Stomach (tissue), 19 donors: ENCODE measurements at places on chromosomes 12 and 14.

- H3K4me1 ChIP-seq = no peaks in the 10 kb centered on the region
- no peak overlapping the region for H3K27ac ChIP-seq
- no peaks in the 10 kb centered on the region for H3K36me3 ChIP-seq
- DNase-seq = no peak
- no peak overlapping the region for H3K4me3 ChIP-seq
- no peaks in the 10 kb centered on the region for H3K27me3 ChIP-seq
These were observed 119.3 kb downstream of the LMNTD1 start for GRCh38 chr12:25433581-25434325.

DNA sequence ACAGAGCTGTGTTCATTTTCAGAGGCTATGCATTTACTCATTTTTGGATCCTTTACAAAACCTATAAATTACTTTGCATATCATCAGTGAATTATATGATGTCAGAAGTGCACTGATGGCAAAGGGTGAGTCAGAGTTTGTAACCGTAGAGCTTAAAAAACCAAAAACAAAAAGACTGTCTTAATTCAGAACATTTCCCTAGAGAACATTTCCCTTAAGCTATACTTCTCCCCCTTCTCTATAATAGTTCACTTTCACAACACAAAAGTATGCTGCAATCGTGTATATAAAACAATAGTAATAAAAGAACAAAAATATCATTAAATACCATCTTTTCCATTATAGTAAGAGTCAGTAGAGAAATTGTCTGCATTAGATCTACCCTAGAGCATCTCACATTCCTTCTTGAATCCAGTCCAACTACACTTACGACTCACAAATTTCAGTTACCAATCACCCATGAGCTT, 934.9 kb downstream of the LRFN5 start:
- H3K27me3 ChIP-seq = no peaks in the 10 kb centered on the region
- no peaks in the 10 kb centered on the region for H3K4me1 ChIP-seq
- no peak overlapping the region for H3K4me3 ChIP-seq
- no peak for DNase-seq
- no peaks in the 10 kb centered on the region for H3K36me3 ChIP-seq

DNA sequence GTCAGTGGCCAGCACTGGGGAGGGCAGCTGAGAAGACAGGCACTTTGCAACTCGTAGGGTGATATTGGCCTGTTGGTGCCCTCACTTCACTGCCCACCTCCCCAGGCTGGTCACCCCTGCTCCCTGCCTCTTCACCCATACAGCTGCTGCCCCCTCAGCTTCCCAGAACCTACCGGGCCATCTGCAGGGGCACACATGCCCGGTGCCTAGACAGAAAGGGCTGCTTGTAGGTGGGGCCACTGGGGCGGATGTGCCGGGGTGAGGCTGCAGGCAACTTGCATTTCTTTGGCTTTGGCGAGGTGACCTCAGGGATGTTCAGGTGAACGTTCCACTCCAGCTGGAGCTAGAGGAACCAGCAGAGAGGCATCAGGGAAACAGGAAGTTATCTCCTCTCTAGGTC, 17.2 kb downstream of the FAM186B start:
- H3K27me3 ChIP-seq = no peaks in the 10 kb centered on the region
- no peak overlapping the region for H3K4me3 ChIP-seq
- no peaks in the 10 kb centered on the region for H3K36me3 ChIP-seq
- DNase-seq = no peak
- peaks cover 13% of the 10 kb centered on the region for H3K4me1 ChIP-seq

DNA sequence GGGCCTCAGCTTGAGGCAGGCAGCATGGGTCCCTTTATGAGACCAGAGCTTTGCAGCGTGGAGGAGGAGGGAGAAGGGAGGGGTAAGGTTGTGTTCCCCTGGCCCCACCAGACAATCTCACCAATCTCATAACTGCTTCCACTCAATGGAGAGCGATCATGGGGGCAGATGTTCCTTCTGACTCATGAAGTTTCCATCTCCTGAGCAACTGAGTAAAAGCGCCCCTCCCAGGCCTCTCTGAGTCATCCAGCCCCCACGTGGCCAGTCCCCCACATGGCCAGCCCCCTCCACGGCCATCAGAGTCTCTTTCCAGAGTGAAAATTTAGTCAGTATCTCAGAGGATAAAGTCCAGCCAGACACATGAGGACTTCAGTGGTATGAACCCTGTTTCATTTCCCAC, 39.2 kb upstream of the PLXNC1 start:
- no peaks in the 10 kb centered on the region for H3K36me3 ChIP-seq
- no peak for DNase-seq
- H3K4me1 ChIP-seq = no peaks in the 10 kb centered on the region

DNA sequence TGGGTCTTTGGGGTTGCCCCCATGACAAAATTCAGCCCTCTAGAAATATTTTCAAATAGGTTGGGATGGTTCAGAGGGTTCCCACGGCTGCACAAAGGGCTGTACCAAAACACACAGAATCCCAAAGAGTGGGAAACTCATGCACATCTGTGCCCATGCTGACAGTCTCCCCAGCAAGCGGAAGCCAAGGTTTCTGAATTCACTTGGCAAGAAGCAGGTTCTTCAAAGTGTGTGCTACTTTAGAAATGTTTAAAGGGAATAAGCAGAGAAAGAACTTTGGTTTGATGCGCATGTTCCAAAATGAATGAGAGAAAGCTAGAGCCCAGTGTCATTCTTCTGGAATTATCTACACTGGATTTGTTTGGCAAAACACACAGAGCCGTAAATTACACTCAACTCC, 46.7 kb downstream of the FOXN3 start:
- peak overlapping the region; percentile 32 for H3K27ac ChIP-seq
- H3K4me1 ChIP-seq = peaks cover 76% of the 10 kb centered on the region

GRCh38 chr12:9951026-9951675, 19.0 kb upstream of the CLEC2A start:
- H3K27ac ChIP-seq = no peak overlapping the region
- H3K4me1 ChIP-seq = no peaks in the 10 kb centered on the region
- H3K36me3 ChIP-seq = no peaks in the 10 kb centered on the region
- no peak for DNase-seq

GRCh38 chr12:57029457-57029856, 13.1 kb upstream of the TAC3 start:
- H3K4me3 ChIP-seq = no peak overlapping the region
- H3K36me3 ChIP-seq = peaks cover 10% of the 10 kb centered on the region
- no peak for DNase-seq
- H3K4me1 ChIP-seq = no peaks in the 10 kb centered on the region
- no peaks in the 10 kb centered on the region for H3K27me3 ChIP-seq
